T-helper 9 cell (primary cell): ENCODE measurements at places on chromosomes 4 and X.

DNA sequence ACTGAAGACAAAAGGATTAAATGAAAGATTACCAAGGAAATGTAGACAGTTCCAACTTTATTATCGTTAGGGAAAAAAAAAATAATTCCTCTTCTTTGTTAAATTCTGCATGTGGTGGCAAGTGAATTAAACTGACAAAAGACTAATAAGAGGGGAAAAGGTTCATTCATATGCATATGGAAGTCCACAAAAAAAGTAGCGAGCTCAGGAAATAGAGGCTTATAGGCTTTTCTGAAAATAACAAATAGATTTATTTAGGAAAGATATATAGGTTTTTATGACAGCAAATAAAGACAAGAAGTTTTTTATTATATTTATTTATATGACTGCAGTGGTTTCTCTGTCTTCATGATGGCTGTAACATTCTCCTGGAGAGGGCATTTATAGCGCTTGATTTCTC lies 246.0 kb downstream of the NAF1 start:
- DNase-seq: no peak

GRCh38 chrX:129791961-129792570 lies 12.3 kb downstream of the SASH3 start:
- no peak for DNase-seq

DNA sequence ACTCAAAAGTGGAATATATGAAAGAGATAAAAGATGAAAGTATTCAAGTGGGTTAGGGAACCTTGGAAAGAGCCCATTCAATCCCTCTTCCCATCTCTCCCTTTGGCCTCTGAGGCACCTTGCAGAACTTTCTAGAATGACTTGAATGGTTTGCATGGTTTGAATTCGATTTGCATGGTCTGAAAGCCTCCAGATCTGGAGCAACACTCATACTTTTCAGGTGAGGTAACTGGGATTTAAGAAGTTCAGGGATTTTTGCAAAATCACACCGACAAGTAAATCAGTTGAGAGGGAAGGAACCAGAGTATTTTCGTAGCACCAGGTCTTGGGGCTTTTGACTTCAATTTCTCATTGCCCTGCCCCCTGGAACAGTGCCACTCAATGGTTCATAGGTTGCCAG lies 476.0 kb upstream of the FTHL17 start:
- DNase-seq: no peak

DNA sequence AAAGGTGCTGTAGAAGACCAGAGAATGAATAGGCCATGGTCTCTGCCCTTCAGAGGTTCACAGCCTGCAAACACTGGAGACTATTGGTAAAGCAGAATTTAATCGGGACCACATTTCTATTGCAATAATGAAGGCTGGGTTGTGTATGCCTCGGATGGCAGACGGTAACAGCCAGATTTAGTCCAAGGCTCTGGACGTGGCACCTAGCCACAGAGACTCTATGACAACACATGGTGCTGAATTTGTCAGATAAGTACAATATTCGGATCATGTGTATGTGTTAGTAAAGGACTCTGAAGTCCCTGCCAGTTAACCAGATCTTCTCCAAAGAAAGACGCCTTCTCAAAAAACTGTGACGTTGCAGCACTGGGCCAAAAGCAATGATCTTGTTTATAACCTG lies 129.0 kb downstream of the DCTD start:
- no peak for DNase-seq

DNA sequence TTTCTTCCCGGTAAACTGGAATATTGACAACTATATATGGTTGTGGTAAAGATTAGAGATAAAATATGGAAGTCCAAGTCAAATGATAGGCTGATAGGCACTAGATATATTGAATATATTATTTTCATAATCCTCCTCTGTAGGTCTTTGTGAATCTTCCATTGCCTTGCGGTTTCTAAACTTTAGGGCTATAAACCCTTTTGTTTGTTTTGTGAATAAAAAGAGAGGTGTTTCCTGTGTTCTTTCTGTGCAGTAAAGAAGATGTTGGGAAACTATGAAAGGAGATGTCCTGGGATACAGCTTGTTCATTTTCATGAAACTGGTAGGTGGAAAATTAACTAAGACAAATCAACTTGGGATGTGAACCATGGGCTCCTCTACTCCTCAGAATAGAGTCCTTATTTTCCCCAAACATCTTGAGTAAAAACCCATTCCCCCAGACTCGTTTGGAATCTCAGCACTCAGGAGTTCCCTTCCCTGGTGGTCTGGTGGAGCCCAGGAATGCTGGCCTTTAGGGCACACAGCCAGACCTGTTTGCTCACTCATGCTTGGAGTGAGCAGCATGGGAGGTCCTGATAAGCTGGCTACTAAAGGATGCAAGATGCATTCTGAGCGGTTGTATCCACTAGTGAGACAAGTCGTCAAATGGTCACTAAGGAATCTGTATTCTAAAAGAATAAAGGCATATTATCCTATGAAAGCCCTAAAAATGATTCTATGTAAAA lies 22.2 kb downstream of the PRDM8 start:
- no peak for DNase-seq

DNA sequence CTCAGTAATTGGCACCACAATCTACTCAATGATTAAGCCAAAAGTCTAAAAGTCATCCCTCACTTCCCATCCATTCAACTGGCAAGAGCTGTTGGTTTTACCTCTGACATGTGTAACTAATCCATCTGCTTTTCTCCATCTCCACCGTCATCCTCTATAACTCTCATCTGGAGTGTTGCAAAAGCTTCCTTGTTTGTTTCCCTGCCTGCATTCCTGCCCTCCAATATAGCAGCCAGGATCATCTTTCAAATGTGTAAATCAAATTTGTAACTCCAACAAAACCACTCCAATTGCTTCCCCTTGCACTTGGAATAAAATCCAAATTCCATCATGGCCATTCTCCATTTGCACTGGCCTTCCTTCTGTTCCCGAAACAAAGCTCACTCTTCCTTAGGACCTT lies 4.3 kb upstream of the PLAC8 start:
- DNase-seq: no peak

- DNase-seq: no peak
These were observed 168.5 kb upstream of the STK26 start for GRCh38 chrX:131854581-131854980.

DNA sequence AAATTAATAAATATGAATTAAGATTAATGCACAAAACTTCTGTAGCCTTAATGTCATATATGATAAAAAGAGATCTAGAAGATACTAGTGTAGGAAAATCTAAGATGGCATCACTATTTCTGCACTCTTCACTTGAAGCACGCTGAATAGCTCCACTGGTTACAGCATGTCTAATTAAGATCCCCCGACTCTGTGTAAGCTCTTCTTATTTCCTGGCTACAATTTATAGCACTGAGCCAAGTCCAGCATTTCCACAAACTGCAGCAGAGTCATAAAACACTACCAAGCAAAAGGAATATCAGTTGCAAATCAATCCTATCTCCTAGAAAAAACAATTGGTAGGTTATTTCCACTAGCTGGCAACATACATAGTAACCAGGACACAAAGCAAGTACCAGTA lies 1.3 kb upstream of the CCNA2 start:
- no peak for DNase-seq

DNA sequence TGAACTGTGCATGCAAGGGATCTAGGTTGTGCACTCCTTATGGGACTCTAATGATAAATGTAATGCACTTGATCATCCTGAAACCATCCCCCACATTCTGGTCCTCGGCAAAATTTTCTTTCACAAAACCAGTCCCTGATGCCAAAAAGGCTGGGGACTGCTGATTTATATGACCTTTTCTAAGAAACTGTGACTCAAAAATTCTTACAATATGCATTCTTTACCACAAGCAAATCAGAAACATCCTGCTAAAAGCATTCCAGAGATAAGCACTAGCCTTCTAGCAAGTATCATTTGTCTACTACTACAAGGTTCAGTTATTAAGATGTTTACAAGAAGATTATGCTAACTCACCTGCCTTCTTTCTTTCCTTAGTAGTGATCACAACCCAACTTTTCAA lies 166.5 kb upstream of the PCDH7 start:
- DNase-seq: no peak

GRCh38 chr4:123583043-123583442 lies 186.4 kb downstream of the SPRY1 start:
- no peak for DNase-seq

DNA sequence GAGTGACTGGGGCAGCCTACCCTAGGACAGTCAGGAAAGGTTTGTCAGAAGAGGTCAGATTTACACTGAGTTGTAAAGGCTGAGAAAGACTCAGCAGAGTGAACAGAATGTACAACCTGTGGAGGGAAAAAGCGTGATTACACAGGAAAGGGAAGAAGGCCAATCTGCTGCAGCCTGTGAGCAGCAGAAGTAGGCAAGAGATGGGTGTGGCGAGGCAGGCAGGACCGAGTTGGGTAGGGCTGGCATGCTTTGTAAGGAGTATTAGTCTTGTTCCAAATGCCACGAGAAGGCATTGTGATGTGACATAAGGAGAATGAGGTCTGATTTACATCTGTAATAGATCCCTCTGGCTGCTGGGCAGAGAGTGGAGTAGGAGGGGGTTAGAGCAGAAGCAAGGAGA lies 12.6 kb downstream of the SGMS2 start:
- DNase-seq: no peak

- DNase-seq: no peak
These were observed 154.0 kb upstream of the AADAT start for GRCh38 chr4:170243662-170244288.

GRCh38 chrX:39465467-39465866 lies 632.3 kb downstream of the BCOR start:
- DNase-seq: no peak

DNA sequence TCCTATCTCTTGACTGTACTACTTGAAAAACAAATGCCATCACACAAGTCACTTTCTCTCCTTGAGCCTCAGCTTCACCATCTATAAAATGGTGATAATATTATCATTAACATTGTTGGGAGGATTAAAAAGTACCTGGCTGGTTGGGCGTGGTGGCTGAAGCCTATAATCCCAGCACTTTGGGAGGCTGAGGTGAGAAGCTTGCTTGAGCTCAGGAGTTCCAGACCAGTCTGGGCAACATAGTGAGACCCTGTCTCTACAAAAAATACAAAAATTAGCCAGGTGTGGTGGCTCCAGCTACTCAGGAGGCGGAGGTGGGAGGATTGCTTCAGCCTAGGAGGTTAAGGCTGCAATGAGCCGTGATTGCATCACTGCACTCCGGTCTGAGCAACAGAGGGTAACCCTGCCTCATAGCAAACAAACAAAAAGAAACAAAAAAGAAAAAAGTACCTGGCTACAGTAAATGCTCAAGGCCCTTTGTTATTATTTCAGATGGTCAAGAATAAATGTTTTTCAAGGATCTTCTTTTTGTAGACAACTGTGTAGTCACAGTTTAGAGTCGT lies 120.3 kb downstream of the CHRNA9 start:
- DNase-seq: no peak

DNA sequence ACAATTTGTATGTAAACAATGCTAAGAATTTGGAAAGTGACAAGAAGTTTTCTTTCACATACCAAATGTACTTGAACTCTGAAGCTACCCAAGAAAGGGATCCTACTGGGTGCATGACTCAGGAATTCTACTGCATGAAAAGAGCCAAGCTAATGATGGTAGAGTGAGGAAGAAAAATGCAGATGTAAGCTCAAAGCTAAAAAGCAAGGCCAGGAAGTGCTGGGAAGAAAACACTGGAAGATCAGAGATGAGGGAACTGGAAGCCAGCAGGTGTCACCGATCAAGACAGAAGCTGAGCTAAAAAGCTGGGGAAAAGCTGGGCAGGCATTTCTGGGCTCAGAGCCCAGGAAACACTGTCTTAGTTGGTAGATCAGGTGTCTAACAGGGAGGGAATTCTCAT lies 449.1 kb downstream of the NKX6-1 start:
- no peak for DNase-seq

DNA sequence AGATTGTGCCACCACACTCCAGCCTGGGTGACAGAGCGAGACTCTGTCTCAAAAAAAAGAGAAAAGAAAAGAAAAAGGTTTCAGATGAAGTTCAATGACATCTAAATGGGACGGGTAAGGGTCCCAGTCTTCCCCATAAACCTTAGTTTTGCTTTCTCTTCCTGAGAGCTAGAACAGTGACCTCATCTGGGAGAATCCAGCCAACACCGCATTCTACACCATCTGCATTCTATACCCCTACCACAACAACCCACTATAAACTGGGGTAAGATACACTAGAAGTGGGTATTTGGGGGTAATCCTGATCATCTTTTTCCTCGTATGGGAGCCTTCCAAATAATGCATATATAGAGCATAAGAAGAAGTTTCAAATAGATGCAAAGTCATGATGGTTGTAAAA lies 18.2 kb downstream of the SLC25A43 start:
- DNase-seq: no peak

DNA sequence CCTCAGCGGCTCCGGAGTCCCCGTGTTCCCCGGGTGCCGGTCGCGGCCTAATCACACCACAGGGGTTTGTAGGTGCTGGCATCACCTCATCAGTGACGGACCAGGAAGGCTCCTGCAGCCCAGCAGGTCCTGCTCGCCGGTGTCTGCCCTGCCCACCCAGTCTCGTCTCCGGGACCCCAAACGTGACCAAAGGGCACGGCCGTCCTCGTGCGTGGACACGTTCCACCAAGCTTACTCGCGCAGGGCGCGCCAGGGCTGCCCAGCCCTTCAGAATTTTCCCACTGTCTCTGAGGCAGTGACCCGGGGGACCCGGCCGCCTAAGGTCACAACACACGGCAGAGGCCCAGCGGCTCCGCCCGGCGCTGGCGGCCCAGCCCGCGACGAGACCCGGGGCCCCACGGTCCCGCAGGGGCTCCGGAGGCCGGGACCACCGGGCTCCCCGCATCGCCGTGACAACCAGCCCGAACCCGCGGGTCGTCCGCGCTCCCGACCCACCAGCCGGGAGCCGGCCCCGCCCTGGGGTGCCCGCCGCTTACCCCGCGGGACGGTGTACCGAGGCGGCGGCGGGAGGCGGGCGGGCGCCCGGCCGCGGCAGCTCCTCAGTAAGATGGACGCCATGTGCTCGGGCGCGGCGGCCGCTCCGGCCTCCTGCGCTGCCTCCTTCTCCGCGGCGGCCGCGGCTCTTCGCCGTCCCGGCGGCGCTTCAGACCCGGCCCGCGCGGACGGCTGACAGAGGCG lies 454 bp downstream of the LETM1 start:
- peak; percentile 5 for DNase-seq

- DNase-seq: no peak
These were observed 107.3 kb upstream of the PABPC4L start for GRCh38 chr4:134308910-134309309.

GRCh38 chr4:114306946-114307345 lies 291.7 kb upstream of the UGT8 start:
- DNase-seq: no peak

- DNase-seq: no peak
These were observed 313.4 kb downstream of the TENM3 start for GRCh38 chr4:182556580-182556979.

DNA sequence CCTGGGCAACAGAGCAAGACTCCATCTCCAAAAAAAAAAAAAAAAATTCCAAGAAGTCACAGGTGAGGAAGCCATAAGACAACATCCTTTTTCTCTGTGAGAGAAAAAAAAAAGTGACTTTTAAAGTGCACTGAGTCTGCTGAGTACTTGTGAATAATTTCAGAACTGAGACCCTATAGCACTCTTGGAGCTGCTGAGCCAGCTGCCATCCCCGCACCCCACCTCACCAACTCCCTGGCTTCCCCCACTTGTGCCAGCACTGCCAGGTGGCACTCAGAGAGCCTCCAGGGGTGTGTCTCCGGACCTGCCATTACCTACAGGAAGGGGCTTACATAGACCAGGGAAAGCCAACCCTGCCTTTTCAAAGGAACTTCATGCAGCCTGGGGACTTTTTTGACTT lies 39.2 kb upstream of the HS3ST1 start:
- DNase-seq: no peak

- DNase-seq: no peak
These were observed 127.4 kb downstream of the GRIA3 start for GRCh38 chrX:123311486-123311885.

GRCh38 chr4:27442146-27442545 lies 581.5 kb downstream of the STIM2 start:
- DNase-seq: no peak

GRCh38 chrX:110748256-110748806 lies 47.3 kb downstream of the CHRDL1 start:
- DNase-seq: no peak
